ENCODE measurements at places on chromosomes 7 and 10.

- no peak for DNase-seq
These were observed 236.4 kb upstream of the TMEM72 start for GRCh38 chr10:44674536-44675386.

GRCh38 chr10:18100669-18101068, 39.6 kb upstream of the CACNB2 start:
- DNase-seq, result no peak

- DNase-seq, result no peak
These were observed 26.1 kb downstream of the PRLHR start for GRCh38 chr10:118569241-118569881.

GRCh38 chr10:22605168-22605567, 109.2 kb downstream of the PIP4K2A start:
- DNase-seq, result no peak

GRCh38 chr7:22565315-22565811, 65.4 kb upstream of the STEAP1B start:
- DNase-seq, result no peak

- no peak for DNase-seq
These were observed 14.0 kb upstream of the SH3PXD2A start for GRCh38 chr10:103869336-103869735.

DNA sequence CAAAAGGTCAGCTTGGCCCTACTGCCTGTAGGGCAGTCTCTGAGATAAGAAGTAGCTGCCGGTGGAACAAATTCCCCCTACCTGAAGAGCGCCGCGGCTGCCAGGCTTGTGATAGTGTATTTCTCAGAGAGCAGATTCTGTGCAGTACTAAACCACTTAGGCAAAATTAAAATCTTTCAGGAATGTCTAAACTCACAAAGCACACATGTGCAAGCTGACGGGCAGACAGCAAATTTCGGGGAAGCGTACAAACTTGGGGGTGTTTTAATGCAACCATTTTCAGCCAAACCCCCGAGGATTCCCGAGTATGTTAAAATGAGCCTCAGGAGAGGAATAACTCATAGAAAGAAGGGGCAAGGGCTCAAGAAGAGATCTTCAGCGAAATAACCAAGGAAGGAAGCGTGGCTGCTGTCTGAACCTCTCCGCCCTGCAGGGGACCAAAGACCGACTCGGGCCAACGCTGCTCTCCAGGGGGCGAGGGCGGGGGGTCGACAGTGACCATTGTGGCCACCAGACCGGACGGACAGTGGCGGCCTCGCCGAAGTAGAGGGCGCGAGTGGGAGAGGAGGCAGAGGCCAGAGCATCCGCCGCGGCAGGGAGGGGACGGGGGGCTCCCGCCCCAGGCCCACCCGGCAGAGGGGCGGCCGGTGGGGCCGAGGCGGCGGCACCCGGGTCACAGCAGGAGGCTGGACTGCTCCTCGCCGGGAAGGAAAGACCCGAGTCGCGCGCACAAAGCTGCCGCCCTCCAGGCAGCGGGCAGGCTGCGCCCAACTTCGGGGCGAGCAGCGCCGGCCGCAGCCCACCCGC, 819 bp downstream of the HYCC1 start:
- DNase-seq, result no peak

GRCh38 chr10:76918106-76918505, 719.5 kb downstream of the KCNMA1 start:
- DNase-seq, result no peak

DNA sequence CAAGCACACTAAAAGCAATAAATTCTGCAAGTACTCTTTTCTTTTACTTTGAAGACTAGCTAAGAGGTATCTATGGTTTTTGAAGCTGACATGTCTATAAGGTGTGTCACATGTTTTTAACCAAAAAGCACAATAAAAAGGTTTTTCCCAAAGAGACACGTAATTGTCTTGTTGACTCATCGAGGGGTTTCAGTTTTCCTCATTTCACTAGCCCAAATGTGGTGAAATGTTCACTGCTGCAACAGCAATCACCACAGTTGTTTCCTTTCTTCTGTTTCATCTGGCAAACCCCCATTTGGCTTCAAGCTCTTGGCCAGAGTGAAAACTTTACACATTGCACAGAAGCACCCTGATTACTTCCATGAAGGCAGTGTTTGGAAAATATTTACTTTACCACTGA, 3.8 kb upstream of the HOXA4 start:
- DNase-seq, result no peak

- DNase-seq, result no peak
These were observed 97.3 kb downstream of the CCDC71L start for GRCh38 chr7:106563466-106564150.

GRCh38 chr10:88472540-88472939, 110.6 kb downstream of the RNLS start:
- no peak for DNase-seq

- DNase-seq, result no peak
These were observed 52.9 kb downstream of the ATOH7 start for GRCh38 chr10:68179016-68179415.

DNA sequence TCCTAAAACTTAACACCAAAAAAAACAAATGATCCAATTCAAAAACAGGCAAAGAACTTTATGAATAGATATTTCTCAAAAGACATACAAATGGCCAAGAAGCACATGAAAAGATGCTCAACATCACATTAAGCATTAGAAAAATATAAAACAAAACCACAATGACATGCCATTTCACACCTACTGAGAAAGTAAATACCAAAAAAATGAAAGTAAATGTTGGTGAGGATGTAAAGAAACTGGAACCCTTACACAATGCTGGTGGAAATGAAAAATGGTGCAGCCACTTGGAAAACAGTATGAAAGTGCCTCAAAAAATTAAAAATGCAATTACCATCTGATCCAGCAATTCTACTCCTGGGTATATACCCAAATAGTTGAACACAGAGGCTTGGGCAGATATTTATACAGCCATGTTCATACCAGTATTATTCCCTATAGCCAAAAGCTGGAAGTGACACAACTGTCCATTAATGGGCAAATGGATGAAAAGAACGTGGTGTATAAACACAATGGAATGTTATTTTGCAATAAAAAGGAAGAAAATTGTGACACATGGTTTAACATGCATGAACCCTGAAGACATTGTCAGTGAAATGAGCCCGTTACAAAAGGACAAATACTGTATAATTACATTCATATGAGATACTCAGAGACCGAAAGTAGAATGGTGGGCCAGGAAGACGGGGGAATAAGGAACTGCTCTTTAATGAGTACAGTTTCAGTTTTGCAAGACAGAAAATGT, 89.0 kb downstream of the JMJD1C start:
- DNase-seq, result no peak

Data from stimulated activated CD4-positive, alpha-beta T cell treated with anti-CD3 and anti-CD28 coated beads, Interleukin-12 subunit alpha, Interleukin-12 subunit beta, amount 100 ng/mL, for 4 hours (primary cell).